GOT3 (cell line): ENCODE measurements at places on chromosomes 7 and 10.
A peak's percentile ranks its signal among the peaks of the same experiment; 100 is the strongest.

DNA sequence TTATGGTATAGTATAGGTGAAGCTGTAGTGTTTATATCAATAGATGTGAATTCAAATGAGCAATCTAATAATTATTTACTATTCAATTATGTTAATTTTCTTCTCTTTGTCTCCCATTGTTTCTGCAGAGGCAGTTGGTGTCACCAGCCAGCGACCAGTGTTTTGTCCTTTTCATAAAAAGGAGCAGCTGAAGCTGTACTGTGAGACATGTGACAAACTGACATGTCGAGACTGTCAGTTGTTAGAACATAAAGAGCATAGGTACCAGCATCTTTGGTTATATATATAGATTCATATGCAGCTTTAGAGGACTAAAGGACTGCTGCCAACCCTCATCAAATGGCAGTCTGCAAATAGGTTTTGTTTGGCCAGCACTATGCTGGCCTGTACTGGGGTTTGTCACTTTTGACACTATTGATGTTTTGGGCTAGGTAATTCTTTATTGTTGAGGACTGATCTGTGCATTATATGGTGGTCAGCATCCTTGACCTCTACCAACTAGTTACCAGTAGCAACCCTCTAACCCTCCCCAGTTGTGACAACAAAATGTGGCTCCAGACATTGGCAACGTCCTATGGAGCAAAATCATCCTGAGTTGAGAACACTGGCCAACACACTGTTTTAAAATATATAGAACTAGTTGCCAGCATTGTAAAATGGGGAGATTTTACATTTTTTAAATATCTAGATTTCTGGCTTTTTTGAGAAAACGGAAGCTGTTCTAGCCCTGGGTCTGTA lies 59.2 kb downstream of the TRIM24 start:
- no peak for DNase-seq

DNA sequence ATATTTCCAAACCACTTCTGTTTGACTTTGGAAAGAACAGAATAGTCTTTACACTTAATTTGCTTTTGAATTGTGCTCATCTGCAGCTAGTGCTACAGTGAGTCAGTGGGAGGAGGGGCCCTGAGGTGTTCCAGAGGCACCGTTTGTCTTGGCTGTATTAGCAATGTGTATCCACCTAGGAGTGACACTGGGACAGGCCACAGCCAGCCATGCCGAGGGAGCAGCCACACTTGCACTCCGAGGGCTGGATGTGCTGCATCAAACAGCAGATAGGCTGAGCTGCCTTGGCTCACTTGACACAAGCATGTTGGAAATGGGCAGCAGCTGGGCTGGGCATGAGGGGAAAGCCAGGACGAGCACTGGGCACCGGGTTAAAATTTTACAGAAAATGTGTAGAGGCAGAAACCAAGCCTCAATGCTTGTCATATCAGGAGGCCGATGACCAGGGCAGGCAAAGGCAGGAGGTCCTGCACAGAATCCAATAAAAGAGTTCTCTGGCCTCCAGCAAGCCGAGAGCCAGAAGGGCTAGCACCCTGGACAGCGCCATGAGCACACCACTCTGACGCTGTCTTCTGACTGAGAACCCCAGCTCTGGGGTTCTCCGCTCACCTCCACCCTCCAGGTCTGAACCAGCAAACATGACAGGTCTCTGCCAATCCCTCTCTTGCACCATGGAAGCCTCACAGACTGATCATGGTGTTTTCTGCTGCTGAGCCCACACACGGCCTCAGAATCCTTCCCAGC lies 163.3 kb downstream of the GRID1 start:
- DNase-seq = no peak

DNA sequence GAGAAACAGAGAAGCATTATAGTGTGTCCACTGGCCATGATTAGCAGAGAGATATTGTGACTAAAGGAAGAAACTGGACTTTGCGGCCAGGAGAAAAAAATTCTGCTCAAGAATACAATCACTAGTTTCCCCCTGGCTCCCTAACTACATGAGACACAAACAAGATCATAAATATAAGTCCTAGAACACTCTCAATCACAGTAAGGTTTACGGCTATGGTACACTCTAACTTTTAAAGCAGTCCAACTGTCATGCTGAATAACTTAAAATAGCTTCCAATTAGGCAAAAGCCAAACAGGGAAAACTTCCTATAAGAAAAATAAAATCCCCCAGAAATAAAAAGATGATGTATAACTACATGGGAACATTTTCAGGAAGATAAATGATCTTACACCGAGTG lies 132.1 kb downstream of the STRA8 start:
- no peak for DNase-seq

- DNase-seq = no peak
These were observed 804.4 kb upstream of the CELF2 start for GRCh38 chr10:10213237-10213636.

DNA sequence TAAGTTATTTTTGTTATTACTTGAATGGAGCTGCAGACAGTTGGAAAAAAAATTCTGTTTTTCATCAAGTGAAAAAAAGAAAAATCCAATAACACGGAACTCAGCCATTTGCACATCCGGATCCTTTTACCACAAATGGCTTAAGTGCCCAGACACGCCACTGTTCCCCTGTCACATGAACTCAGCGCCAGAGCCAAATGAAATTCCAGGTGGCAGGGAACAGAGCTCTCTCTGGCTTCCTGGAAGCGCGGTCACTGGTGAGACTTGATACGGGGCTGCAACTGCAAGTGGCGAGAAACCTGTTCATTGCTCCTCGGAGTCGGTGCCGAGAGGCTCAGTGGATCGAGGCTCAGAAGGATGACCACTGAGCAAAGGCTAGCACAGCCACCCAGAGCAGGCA lies 60.8 kb upstream of the NPTX2 start:
- DNase-seq = no peak

- no peak for DNase-seq
These were observed 1250.9 kb downstream of the TYW1 start for GRCh38 chr7:68247571-68247970.

- no peak for DNase-seq
These were observed 25.2 kb upstream of the ITGB1 start for GRCh38 chr10:32982911-32983909.

DNA sequence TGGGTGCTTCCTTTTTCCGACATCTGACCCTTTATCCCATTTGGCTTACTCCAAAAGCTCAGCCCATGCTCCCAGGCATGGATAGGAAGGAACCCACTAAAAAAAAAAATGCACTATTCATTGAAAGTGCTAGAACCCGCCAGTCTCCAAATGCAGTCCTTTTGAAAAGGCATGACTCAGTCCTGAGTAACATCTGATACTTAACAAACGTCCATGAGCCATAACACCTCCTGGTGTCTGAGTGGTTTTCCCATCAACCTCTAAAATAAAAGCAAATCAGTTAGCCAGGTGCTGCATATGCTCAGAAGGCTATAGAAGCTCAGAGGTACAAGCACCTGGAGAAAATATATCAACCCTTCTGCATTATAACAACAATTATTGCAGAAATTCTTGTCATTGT lies 45.0 kb upstream of the CACUL1 start:
- no peak for DNase-seq

DNA sequence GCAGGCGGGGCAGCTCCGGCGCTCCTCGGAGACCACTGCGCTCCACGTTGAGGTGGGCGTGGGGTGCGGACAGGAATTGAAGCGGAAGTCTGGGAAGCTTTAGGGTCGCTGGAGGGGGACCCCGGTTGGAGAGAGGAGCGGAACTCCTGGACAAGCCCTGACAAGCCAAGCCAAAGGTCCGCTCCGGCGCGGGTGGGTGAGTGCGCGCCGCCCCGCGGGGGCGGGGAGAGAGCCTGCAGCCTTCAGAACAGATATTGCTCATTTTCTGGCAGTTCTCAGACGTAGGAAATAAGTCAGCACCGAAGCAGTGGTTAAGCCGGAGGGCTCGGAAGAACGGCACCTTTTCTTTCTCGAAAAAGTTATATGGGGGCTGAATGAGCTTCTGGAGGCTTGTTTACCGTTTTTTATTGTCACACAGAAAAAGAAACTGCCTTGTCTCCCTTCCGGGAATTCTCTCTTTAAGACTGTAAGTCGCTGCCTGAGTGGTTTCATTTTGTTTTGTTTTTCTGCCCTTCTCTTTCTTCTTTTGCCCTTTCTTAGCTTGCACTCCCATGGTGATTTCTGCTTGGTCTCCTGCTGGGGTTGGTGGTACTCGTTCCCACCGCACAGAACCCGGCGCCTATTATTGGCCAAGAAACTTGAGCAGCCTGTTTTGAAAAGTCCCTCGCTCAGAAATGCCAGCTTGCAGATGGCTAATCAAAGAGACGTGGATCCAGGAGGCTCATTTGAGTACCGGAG lies 732 bp downstream of the FAS start:
- peak; percentile 12 for DNase-seq

DNA sequence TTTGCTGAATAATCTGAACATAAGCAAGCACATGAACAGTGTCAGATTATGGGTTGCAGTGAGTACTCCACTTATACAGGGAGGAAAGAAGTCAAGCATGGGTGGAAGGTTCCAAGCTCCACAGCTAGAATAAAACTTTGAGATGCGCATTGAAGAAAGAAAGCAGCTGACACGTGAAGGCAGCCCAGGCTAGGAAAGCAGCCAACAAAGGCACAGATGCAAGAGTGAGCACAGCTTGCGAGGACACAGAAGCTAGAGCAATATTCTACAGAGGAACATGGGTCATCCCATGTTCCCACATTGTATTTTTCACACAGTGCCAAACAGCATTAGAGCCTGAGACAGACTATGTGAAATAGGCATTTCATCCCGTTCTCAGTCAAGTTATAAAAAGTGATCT lies 194.6 kb upstream of the TBX20 start:
- DNase-seq = no peak

DNA sequence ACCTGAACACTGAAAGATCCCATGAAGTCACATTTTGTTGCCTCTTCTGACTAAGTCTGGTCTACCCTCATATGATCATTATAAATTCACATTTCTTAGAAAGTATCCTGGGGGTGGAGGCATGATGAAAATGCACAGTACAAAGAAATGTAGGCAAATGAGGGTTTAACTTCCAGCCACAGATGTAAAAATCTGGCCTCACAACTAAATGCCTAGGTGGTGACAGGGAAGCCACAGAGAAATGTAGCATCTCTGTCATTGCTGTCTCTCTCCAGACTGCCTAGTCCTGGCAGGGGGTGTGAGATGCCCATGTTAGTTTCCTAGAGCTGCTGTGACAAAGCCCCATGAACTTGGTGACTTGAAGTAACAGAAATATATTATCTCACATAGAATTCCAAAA lies 395.9 kb downstream of the SORCS3 start:
- no peak for DNase-seq

GRCh38 chr7:134954197-134955082 lies 31.9 kb upstream of the AGBL3 start:
- no peak for DNase-seq

DNA sequence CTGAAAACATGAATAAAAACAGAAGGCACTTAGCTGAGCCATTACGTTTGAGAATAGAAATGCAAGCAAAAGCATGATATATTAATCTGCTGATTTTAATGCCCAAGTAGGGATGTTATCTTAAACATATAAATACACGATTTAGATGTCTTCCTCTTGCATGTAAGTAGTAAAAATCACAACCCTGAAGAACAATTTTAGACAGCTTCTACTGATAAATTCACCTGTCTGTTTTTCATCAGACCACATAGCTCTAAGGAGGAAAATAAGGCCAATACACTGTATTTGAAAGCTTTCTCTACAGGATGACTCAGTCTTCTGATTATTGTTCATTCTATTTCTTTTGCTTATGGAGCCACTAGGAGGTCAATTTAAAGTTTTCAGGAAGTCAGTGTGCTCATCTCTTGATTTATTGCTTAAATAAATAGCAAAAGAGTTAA lies 210.9 kb upstream of the CHRM2 start:
- DNase-seq = no peak

- no peak for DNase-seq
These were observed 197.6 kb downstream of the WDR11 start for GRCh38 chr10:121048749-121049148.

DNA sequence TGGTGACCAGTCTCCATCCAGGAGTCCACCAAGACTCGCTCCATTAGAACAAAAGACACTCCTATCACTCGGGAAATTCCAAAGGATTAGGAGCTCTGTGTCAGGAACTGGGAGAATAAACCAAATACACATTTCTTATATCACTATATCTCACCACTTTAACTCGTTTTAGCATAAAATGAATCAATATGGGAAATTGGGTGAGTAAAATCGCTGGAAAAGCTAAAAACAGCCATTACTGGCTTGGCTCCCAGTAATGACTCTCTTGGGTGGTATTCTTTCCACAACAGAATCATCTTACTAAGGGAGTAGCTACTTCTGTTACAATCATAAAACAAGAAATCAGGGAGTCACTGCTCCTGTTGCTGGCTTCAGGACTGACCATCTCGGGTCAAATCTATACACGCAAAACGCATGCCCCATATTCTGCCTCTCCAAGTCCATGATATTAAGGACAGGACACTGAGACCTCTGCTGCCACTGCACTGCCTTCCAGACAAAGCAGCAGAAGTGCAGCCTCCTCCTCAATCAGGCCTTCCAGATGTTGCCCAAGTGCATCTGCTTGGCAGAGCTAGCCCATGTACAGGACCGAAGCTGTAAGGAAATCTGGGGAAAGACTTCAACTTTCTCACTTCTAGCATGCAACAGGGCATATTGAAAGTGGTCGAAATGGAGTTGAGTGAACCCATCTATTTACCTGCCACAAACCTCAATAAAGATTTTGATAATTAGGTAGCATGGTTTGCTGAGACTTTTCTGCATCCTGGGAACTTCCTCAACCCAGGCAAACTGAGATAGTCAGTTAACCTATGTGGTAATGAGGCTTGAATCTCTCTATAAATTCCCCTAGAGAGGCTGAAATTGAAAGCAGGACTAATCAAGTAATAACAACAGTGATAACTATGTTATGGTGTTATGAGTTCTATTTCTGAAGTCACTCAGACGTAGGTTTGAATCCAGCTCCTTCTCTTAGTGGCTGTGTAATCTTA lies 14.4 kb upstream of the PANK1 start:
- no peak for DNase-seq

- DNase-seq = no peak
These were observed 102.7 kb downstream of the PRTFDC1 start for GRCh38 chr10:24849501-24850299.

DNA sequence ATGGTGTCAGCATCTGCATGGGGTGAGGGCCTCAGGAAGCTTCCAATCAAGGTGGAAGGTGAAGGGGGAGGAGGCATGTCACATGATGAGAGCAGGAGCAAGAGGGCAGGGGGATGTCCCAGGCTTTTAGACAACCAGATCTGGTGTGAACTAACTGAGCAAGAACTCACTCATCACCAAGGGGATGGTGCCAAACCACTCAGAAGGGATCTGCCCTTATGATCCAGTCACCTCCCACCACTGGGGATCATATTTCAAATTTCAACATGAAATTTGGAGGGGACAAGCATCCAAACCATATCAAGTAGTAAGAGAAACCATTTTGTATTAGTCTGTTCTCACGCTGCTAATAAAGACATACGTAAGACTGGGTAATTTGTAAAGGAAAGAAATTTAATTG lies 33.6 kb downstream of the THNSL1 start:
- no peak for DNase-seq

GRCh38 chr7:108529341-108529740 lies 3.4 kb upstream of the PNPLA8 start:
- DNase-seq = no peak

GRCh38 chr7:25454020-25454419 lies 225.7 kb upstream of the NPVF start:
- DNase-seq = no peak
